ENCODE measurements at places on chromosomes 3 and 15.

DNA sequence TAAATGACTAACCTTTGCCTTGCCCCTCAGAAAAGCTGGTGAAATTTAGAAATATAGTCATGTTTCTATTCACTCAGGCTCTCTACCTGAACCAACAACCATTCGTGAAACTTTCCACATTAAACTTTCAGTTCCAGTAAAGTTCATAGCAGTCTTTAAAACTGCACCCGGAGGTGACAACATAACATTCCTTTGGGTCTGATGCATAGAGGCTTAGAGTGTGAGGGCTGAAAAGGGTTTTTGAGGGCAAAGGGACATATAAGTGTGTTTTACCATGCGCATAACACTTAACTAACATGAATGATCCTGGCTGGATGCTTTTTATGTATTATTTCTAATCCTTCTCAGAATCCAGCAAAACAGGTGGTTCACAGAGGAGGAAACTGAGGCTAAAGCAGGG, 471.7 kb upstream of the MCTP2 start:
- H3K4me1 ChIP-seq, result no peaks in the 10 kb centered on the region
- no peaks in the 10 kb centered on the region for H3K27me3 ChIP-seq
- no peaks in the 10 kb centered on the region for H3K36me3 ChIP-seq
- no peak for DNase-seq

DNA sequence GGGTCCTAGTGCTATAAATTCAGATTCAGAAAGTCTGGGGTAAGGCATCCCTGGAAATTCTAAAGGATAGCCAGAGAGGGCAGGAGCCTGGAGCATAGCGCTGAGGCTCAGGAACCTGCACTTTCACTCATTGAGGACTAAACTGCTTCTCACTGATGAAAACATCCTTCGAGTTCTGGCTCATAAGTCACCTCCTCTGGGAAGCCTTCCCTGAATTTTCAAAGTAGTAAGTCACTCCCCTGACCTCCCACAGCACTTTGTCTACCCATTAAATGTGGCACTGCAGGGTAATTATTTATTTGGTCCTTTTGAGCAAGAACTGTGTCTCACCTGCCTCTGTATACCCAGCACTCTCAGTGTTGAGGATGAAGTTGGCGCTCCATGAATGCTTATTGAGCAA, 30.9 kb downstream of the HRH1 start:
- no peaks in the 10 kb centered on the region for H3K4me1 ChIP-seq
- no peak overlapping the region for H3K4me3 ChIP-seq
- H3K36me3 ChIP-seq, result no peaks in the 10 kb centered on the region
- peaks cover 23% of the 10 kb centered on the region for H3K27me3 ChIP-seq

GRCh38 chr3:158085358-158085757, 20.9 kb downstream of the SHOX2 start:
- H3K27ac ChIP-seq, result no peak overlapping the region
- H3K27me3 ChIP-seq, result no peaks in the 10 kb centered on the region
- H3K4me1 ChIP-seq, result no peaks in the 10 kb centered on the region
- H3K36me3 ChIP-seq, result no peaks in the 10 kb centered on the region
- no peak for DNase-seq
- no peak overlapping the region for H3K4me3 ChIP-seq

GRCh38 chr3:51279448-51279847, 105.6 kb upstream of the MANF start:
- no peak overlapping the region for H3K4me3 ChIP-seq
- H3K27me3 ChIP-seq, result no peaks in the 10 kb centered on the region
- H3K4me1 ChIP-seq, result no peaks in the 10 kb centered on the region
- H3K36me3 ChIP-seq, result no peaks in the 10 kb centered on the region
- DNase-seq, result no peak
- H3K27ac ChIP-seq, result no peak overlapping the region

DNA sequence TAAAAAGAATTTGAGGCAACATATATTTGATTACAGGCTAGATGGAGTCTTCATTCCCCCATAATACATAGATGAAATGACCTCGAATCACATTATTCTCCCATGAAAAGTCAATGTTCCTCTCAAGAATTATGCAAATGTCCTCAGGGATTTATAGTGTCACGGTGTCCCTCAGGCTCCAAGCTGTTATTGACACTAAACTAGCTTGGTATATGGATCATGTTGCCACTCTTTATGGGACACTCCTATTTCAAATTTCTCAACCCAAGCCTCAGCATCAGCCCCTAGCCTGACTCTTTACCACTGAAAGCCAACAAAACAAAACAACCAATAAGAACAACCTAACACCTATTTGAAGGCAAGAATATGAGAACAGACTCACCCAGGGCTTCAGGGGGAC, 139.8 kb downstream of the TPRG1 start:
- DNase-seq, result no peak
- H3K27me3 ChIP-seq, result no peaks in the 10 kb centered on the region
- no peaks in the 10 kb centered on the region for H3K4me1 ChIP-seq
- H3K4me3 ChIP-seq, result no peak overlapping the region
- H3K27ac ChIP-seq, result no peak overlapping the region

GRCh38 chr3:164851905-164852304, 226.4 kb downstream of the SI start:
- DNase-seq, result no peak
- no peak overlapping the region for H3K4me3 ChIP-seq
- H3K27ac ChIP-seq, result no peak overlapping the region
- no peaks in the 10 kb centered on the region for H3K36me3 ChIP-seq

DNA sequence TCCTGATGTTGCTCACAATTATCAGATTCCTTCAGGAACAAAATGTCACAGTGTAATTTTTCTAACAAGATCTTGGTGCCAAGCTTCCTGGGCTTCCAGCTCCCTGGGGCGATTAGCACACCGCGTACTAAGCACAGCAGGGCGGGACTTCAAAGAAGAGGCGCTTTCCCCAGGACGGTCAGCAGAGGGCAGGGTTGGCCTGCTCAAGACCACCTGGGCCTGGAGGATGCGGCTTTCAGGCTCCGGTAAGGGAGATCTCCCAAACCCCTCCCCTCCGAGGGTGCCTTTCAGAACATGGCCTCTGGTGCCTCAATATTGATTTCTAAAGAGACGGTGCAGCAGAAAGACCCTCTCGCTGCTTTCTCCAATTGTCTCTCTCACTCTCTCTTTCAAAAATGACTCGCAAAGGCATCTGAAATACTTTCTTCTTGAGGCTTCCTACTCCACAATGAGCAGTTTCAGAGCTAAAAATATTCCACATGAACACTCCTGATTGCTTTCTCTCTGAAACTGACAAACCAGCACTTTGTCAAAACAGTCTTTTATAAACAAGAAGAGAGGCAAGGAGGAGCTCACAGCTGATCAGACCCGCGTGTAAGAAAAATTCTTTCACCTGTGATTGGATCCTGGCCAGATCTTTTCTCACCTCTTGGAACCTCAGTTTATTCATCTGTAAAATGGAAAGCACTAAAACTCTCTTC, 154.0 kb downstream of the ADAMTS9 start:
- no peaks in the 10 kb centered on the region for H3K36me3 ChIP-seq
- H3K4me3 ChIP-seq, result no peak overlapping the region
- H3K4me1 ChIP-seq, result no peaks in the 10 kb centered on the region

DNA sequence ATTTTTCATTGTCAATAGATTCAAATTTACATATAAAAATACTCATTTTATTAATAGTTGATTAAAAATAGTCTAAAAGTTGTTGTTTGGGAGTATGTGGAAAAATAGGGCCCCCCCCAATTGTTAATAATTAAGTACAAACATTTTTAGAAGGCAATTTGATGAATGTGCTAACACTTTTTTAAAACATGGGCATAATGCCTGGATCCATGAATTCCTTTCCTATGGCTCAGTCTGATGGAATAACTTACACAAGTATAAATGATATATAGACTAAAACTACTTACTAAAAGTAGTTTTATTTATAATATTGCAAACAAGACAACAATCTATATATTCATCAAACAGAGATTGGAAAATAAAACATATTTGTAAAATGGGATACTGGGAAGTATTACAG, 247.2 kb upstream of the LRRN1 start:
- no peaks in the 10 kb centered on the region for H3K27me3 ChIP-seq
- no peak overlapping the region for H3K27ac ChIP-seq
- no peaks in the 10 kb centered on the region for H3K4me1 ChIP-seq

- no peak overlapping the region for H3K27ac ChIP-seq
- no peaks in the 10 kb centered on the region for H3K36me3 ChIP-seq
These were observed 45.3 kb downstream of the ATP13A5 start for GRCh38 chr3:193333229-193333628.

DNA sequence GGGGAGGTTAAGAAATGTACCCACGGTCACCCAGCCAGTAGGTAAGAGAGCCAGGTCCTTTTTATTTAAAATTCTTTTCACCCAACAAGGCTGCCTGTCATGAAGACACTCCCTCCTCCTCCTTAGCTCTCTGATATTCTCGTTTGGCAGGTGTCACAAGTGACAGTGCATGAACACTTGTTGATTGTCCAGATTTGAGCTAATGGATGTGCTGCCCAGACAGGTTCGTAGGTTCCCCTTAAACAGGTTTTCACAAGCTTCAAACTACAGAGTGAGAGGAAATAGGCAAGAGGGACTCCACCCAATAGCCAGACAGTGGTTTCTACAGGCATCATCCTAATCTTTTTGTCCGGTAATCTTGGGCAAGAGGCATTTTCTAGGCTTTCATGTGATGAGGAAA, 32.2 kb downstream of the ATP13A4 start:
- H3K27me3 ChIP-seq, result no peaks in the 10 kb centered on the region
- no peak overlapping the region for H3K4me3 ChIP-seq
- H3K36me3 ChIP-seq, result no peaks in the 10 kb centered on the region
- DNase-seq, result no peak

DNA sequence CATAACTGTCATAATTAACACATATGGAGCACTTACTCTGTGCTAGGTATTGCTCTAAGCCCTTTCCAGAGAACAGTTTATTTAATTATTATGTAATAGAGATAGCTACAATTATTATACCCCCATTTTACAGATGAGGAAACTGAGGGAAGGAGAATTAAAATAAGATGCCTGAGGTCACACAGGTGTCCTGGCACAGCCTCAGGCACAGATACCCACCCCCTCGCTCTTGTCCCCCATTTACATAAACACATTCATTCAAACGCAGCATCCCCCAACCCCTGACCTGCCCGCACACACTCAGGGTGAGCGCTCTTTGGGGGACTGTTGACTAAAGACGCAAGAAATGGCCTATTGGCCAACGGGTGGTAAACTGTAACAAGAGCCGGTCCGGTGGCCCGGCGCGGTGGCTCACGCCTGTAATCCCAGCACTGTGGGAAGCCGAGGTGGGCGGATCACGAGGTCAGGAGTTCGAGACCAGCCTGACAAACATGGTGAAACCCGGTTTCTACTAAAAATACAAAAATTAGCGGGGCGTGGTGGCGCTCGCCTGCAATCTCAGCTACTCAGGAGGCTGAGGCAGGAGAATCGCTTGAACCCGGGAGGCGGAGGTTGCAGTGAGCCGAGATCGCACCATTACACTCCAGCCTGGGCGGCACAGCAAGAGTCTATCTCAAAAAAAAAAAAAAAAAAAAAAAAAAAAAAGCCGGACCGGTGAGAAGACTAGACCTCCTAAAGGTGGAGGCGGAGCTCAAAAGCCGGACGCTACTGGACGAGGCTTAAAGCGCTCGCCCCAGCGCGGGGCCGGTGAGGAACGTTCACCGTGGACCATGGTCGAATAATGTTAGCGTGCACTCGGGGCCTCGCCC, 1.9 kb upstream of the ISL2 start:
- H3K27me3 ChIP-seq, result peaks cover 71% of the 10 kb centered on the region
- H3K4me1 ChIP-seq, result peaks cover 6% of the 10 kb centered on the region
- H3K36me3 ChIP-seq, result no peaks in the 10 kb centered on the region

DNA sequence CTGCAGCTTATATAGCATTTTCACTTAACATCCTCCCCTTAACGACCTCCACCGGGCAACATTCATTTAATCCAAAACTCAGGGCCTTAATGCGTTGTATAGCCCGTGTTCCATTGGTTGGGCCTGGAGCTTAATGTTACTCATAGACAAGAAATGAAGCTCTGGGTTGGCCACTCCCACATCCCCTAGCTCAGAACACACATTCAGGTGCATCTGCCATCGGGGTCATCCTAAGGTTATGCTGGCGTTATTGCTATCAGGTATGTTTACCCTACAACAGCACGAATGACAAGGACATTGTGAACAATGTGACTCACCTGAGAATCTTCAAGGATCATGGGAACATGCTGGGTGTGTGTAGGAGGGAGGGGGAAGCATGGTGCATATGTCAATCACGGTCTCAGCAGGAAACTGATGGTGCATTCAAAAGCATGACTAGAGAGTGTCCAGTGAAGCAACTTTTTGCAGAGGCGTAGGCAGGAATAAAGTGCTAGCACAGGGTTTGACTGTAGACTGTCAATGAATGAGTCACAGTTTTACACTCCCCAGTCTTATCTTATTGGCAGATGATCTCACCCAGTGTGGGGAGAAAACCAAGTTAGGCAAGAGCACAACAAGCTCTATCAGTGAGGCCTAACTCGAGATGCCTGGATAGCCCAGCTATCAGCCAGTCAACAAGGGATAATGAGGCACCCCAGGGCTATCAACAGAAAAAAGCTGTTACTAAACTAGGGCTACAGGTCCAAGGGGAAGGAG, 402.1 kb upstream of the MCTP2 start:
- H3K4me3 ChIP-seq, result no peak overlapping the region
- no peaks in the 10 kb centered on the region for H3K4me1 ChIP-seq
- H3K27ac ChIP-seq, result no peak overlapping the region

- H3K36me3 ChIP-seq, result no peaks in the 10 kb centered on the region
- H3K27ac ChIP-seq, result no peak overlapping the region
- H3K27me3 ChIP-seq, result no peaks in the 10 kb centered on the region
- no peak overlapping the region for H3K4me3 ChIP-seq
- no peak for DNase-seq
These were observed 33.7 kb upstream of the IGF1R start for GRCh38 chr15:98614681-98615080.

DNA sequence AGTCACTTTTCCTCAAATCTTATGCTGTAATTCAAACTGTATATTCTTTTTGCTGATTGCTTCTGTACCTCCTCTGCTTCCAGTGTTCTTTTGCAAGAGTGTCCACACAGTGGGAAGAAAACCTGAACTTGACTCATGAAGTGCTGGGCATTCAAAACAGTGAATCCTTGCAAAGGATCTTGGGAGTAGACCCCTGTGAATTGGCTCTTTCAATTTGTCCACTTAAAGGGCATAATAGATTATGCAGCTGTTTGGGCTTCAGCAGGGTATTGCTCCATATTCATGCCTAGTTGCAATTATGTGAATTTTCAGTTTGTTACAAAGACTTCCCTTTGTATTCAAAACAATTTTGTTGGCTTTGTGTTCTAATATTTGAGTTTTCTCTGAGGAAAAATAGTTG, 11.4 kb downstream of the ZFAND6 start:
- no peak overlapping the region for H3K4me3 ChIP-seq
- no peaks in the 10 kb centered on the region for H3K27me3 ChIP-seq
- no peaks in the 10 kb centered on the region for H3K4me1 ChIP-seq
- no peak overlapping the region for H3K27ac ChIP-seq
- H3K36me3 ChIP-seq, result no peaks in the 10 kb centered on the region

GRCh38 chr15:48644827-48645557, 517 bp downstream of the FBN1 start:
- H3K4me3 ChIP-seq, result peak overlapping the region; percentile 53
- H3K36me3 ChIP-seq, result no peaks in the 10 kb centered on the region
- DNase-seq, result no peak
- peak overlapping the region; percentile 47 for H3K27ac ChIP-seq
